ENCODE measurements at places on chromosomes 5 and 9.

DNA sequence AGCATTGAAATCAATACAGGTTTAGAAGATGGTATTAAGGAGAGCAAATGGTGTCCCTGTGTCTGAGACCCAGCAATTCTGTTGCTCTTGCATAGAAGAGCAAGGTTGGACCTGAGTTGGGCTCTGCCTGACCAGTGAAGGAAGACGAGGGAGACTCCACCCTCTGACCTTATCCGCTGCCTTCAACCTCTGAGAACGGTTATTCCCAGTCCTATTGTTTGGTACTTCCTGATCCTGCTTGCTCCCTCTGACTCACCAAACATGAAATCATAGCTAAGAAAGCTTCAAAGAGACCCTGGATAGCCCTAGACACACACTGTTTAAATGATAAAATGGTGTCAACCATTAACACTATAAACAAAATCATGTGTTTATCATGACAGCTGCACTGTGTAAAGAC, 218.5 kb downstream of the PLK2 start:
- no peak for DNase-seq

- no peak for DNase-seq
Observed at GRCh38 chr5:174816858-174817257, 92.5 kb downstream of the MSX2 start.

DNA sequence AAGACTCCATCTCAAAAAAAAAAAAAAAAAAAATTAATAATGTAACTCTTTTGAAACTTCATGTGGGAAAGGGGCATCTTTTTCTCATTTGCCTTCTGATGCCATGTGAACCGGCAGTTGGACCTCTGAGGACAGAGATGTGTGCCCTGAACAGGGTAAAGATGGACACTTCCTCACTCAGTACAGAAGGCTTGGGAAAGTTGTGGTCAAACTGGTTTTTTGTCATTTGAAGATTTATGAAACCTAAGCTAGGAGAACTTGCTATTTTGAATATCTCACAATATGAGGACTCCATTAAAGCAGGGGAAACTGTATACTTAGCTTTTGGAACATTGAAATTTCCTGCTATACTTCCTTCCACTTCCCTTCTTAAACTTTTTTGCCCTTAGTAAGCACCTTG, 147.5 kb upstream of the ALDH1B1 start:
- DNase-seq = no peak

GRCh38 chr5:180180421-180180820, 28.6 kb downstream of the RASGEF1C start:
- DNase-seq = no peak

GRCh38 chr5:140588311-140589070, 23.9 kb downstream of the SLC35A4 start:
- DNase-seq = peak; percentile 30

DNA sequence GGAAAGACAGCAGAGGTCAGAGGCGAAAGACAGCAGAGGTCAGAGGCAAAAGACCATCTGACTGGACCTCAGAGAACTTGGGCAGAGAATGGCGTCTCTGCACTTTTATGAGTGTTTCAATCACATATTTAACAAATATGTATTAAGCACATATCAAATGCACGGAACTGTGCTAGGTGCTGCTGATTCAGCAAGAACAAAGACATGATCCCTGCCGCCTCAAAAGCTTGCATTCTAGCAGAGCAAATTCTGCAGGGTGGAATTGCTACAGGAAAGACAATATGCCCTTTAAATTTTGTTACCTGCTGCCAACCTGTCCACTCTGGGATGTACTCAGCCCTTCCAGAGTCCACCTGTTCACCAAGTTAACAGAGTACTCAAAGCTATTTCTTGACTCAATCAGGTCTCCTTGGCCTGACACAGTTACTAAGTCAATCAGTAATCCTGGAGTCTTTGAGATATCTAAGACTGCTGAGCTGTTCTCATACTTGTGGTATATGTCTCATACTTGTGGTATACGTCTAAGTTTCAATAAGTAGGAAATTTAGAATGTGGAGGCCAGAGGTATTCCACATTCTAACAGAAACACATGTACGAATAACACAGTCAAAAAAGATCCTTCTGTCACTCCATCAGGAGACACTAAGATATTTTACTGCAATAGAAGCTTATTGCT, 131.8 kb downstream of the GNAQ start:
- peak; percentile 84 for DNase-seq

DNA sequence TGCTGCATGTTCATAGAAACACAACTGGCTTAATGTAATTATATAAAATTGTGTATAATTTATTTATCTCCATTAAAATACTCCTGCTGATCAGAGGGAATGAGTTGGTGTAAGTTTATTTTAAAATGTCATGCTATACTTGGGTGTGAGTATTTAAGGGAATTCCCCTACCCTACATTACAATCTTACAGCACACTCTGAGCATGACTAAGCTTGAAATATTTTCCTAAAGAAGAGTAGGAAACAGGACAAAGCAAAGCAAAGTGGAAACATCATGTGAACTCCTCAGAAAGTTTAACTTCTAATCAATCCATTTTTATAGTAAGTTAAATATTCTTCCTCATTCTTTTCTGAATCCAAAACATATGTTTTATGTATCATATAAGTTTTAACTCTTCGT, 1271.3 kb downstream of the EFNA5 start:
- peak; percentile 87 for DNase-seq

DNA sequence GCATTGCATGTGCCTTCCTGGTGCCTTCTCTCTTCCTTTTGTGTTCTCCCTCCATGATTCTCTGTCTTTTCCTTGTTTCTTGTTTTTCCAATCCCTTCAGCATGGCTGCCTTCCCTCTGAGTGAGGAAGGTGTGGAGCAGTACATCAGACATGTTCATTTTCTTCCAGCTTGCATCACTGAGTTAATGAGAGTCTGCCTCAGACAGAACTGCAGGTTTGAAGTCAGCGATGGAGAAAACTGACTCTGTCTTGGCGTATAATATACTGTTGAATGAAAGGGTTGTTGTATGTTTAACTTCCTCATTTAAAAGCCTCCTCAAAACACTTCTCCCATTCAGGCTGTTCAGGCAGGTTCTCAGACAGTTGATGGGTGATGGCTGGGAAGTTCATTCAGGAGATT, 129.3 kb downstream of the KDM4C start:
- DNase-seq = no peak

- DNase-seq = peak; percentile 35
Observed at GRCh38 chr5:10489810-10490426, 48.2 kb downstream of the ROPN1L start.

DNA sequence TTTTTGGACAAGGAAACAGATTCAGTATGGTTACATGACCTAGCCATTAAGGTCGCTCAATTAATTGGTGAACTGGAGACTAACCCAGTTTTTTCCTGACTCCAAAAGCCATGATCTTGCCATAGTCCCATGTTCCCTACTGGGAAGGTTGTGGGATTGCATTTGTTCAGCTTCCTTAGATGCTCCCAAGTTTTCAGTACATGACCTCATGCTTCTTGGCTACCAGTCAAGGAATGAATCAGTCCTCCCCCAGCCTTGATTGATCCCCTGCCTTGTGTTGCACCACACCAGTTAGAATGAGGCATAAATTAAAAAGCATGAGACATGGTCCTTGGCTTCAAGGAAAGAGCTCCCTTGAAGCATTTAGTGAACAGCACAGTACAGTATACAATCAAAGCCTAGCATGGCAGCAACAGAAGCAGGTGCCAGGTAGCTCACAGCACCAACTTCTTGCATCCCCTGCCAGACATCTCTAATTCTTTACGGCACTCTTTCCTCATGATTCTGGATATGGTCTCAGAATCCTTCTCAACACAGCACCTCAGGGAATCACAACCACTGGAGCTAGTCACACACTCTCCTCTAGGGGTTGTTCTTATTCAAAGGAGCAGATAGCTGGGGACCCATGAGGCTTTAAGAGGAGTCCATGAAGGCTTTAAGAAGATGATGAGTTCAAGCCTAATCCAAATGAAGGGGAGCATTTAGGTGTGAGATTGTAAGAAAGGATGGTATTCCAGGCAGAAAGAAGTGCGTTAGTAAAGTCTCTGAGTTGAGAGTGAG, 295.5 kb upstream of the CLINT1 start:
- DNase-seq = peak; percentile 82

- peak; percentile 17 for DNase-seq
Observed at GRCh38 chr5:141880961-141881801, 3.0 kb upstream of the PCDH1 start.

DNA sequence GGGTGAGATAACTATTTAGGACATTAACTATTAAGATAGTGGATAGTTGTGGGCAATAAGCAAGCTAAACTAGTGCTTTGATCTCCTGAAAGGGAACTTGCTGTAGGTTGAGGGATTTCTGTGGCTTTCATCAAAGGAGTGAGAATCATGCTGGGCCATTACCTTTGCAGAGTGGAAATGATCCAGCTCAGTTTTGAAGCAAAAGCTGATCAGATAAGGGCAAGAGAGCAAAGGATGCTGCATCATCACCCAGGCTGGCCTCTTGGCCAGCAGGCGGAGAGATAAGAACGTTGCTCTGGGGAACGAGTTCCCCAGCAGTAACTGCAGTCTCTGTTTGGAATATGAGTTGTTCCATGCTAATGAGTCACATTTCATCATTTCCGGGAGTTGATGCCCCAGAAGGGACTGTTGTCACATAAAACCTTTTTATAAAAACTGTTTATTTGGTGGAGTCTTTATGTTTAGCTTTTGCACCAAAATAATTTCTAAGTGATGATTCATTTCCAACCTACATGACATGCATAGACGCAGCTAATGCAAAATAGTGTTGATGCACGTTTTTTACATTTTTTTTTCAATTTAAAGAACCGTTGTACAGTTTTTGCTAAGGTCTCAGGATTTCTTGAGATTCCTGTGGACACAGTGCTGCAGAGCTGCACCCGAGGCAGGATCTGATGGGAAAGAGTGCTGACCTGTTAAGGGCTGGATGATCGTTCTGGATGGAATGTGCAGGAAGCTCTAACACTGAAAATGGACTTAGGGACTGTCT, 99.3 kb downstream of the ACTBL2 start:
- DNase-seq = peak; percentile 85

- DNase-seq = no peak
Observed at GRCh38 chr5:180111273-180112002, 39.9 kb upstream of the RNF130 start.

GRCh38 chr5:73018892-73019291, 63.1 kb downstream of the FCHO2 start:
- no peak for DNase-seq

- no peak for DNase-seq
Observed at GRCh38 chr5:147305147-147305546, 70.3 kb downstream of the STK32A start.

- no peak for DNase-seq
Observed at GRCh38 chr9:69564557-69564956, 107.6 kb downstream of the APBA1 start.

DNA sequence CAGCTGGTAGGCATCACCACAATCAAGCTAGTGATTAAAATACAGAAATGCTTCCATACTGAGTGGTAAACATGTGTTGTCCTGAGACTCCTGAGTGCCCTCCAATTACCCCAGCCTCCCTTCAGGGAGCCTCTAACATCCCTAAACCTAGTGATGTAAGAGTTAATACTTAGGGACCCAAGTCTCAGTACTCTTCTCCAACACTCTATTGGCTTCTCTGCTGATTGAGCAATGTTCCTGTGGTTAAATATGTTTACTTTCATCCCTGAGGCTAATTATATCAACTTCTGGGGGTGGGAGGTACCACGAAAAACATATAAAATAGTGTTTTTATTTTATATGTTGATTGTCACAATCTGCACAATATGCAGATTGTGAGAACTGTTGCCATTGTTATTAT, 5.0 kb downstream of the GRXCR2 start:
- peak; percentile 43 for DNase-seq

DNA sequence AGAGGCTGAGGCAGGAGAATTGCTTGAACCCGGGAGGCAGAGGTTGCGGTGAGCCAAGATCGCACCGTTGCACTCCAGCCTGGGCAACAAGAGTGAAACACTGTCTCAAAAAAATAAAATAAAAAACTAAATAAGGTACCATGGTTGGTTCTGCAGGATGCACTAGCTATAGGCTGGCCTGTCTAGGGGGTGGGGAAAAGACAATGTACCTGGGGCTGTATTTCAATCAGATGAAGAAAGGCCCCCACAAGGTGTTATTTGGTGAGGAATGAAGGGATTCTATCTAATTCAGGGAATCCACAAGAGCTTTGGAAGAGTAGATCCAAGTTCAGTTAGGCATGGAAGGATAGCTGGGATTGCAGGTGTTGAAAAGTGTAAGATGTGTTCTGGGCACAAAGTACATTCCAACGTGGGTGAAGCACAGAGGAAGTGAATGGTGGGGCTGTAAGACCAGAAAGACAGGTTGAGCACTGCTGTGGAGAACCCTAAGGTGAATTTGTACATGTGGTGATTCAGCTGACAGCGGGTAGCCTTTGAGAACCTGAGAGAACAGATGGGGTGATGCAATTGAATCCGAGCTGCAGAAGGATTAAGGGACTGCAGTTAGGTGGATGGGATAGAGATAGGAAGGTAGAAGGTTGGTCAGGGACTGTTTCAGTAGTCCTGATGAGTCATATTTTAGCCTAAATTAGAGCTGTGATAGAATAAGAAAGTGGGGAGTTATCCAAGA, 71.8 kb downstream of the CAST start:
- DNase-seq = no peak

DNA sequence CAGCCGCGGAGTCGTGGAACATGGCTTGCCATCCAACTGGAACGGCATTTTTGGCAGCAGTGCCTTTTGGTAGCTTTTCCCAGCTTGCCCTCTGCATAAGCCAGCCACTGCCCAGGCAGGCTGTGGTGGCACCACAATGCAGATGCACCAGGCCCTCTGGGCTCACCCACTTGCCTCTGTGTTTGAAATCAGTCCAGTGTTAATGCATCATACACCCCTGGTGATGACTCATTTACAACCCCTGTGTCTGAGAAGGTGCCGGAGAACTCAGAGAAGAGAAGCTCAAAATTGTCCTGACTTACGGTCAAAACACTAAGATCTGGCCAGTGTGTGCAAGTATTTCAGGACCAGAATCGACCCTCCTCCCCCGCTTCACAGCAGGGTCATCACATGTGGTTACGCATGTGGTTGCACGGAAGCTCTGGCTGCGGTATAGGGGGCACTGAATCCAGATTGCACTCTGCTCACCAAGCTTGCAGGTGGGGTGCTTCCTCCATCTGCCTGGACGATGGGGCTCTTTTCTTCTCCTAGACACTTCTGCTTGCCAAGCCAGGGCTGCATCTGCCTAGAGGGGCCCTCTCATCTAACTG, 66.5 kb upstream of the SMIM15 start:
- peak; percentile 61 for DNase-seq

GRCh38 chr9:133109931-133110650, 10.9 kb downstream of the RALGDS start:
- no peak for DNase-seq
